ENCODE measurements at places on chromosomes 3 and 15.
A peak's percentile ranks its signal among the peaks of the same experiment; 100 is the strongest.

DNA sequence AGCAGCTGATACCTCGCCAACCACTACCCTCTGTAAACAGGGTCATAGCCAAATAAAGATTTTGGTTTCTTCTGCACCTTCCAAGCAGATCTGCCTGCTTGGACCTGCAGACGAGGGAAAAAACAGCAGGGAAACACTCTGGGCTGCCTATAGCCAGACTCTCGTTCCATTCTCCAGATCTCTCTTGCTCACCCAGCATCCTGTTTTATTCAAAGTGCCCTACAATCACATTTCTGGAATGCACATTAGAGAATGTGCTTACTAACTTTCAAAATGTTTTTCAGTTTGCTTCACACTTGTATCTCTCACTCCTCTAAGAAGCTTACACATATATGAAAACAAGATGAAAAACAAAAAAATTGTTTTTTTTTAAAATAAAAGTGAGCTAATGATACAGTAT lies 71.4 kb downstream of the MLH1 start:
- DNase-seq = no peak

DNA sequence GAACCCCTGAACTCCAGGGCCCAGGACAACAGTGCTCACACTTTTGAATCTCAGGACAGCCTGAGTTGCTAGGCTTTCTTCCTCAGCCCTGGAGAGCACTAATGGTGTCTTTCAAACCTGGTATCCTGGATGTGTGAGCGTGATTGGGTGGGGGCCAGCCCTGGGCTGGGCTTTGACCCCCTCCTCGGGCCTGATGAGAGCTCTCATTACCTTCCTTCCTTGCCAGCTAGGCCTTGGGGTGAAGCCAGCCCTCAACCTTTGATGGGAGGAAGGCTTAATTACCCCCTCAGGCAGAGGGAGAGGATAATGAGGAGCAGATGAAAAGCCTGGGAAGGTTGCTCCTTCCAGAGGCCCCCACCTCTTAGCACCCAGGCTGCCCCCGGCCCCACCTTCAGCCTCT lies 31.1 kb upstream of the INSYN1 start:
- no peak for DNase-seq

DNA sequence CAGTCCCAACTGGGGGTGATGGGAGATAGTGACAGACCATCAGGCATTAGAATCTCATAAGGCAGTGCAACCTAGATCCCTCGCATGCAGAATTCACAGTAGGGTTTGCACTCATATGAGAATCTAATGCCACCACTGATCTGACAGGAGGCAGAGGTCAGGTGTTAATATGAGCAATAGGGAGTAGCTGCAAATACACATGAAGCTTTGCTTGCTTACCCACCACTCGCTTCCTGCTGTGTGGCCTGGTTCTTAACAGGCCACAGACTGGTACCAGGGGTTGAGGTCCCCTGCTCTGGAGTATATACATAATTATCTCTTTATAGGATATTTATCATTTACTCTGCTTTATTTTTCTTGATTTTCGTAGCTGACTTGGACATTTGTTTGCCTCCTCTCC lies 36.0 kb upstream of the ZMAT3 start:
- no peak for DNase-seq

- DNase-seq = no peak
These were observed 71.8 kb downstream of the CEMIP start for GRCh38 chr15:80850941-80851451.

- peak; percentile 6 for DNase-seq
These were observed 246.5 kb upstream of the MDFIC2 start for GRCh38 chr3:70558956-70559355.

- DNase-seq = no peak
These were observed 279.0 kb downstream of the OXSM start for GRCh38 chr3:26068890-26069289.

- DNase-seq = no peak
These were observed 225 bp downstream of the RHOA start for GRCh38 chr3:49411535-49411967.

GRCh38 chr3:24496529-24497482 lies 2.2 kb upstream of the THRB start:
- DNase-seq = no peak

GRCh38 chr3:105594219-105594618 lies 227.5 kb downstream of the ALCAM start:
- no peak for DNase-seq

DNA sequence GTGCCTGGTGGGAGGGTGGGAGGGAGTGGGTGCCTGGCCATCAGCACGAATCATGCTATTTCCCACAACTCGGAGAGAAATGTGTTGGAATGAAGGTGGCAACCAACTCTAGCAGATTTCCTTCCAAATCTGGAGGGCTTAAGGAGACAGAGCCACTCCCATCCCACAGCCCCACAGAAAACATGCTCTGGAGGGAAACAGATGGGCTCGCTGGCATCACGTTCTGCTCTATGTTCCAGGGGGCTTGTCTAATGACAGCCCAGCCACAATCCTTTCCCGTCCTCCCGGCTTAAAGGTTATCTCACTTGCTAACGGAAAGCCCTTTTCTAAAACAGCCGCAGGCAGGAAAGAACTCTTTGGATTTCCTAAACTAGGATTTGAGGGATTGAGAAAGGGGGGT lies 65.3 kb downstream of the ADAMTS17 start:
- no peak for DNase-seq

DNA sequence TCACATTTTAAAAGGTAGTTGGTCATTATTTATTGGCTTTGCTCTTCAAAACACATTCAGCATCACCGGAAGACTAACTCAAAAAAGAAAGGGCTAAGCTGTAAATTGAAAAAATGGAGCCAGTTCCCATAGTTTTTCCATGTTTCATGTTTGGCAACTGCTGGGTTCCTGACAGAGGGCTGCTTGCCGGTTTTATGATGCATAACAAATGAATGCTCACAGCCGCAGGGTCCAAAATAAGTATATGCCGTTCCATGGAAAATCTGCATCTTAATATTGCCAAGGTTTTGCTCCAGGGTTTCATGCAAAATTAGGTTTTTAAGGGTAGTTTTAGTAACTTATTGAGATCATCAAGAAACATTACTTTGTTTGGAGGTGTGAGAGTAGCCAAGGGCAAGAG lies 15.8 kb downstream of the SLC12A1 start:
- DNase-seq = no peak

- peak; percentile 53 for DNase-seq
These were observed 16.5 kb downstream of the VIPR1 start for GRCh38 chr3:42518800-42519567.

DNA sequence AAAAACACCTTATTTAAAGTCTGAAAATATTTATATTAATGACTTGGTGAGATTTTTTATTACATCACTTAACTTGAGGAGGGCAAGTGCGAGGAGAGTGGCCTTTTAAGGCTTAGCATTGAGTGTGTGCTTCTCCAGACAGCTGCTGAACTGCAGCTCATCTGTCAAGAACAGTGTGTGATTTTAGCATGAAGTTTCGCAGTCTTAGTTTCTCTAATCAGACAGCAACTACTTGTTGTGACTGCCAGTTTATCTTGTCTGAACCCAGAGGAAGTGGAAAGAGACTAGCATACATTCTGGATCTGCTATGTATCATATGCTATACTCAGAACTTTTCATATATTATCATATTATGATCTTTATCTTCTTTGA lies 291.7 kb upstream of the ROPN1 start:
- no peak for DNase-seq

DNA sequence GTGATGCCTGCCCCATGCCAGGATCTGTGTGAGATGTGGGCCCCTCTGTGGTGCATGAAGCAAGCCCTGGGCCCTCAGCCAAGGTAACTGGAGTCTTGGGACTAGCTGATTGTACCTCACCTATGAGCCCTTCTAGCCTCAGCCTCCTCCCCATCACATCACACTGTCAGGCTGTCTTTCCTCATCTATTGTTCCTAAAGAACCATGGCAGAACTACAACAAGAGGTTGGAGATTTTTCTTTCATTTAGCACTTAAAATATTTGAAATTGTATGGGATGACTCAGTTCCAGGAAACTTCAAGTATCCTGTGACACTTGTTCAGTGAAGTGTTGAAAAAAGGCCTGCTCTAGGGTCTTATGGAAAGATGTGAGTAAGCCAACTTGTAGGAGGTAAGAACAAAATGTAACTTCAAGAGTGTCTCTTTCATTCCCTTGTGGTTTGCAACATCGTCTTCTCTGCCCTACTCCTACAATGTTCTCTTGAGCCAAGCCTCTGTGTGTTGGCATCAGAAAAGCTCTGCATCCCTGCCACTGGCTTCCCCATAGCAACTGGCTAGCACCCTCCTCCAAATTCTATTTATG lies 58.7 kb upstream of the TIPARP start:
- no peak for DNase-seq

GRCh38 chr3:34619990-34620389 lies 821.6 kb downstream of the PDCD6IP start:
- DNase-seq = no peak

GRCh38 chr3:13705702-13706280 lies 156.9 kb downstream of the FBLN2 start:
- no peak for DNase-seq

GRCh38 chr15:31554261-31554660 lies 227.6 kb downstream of the KLF13 start:
- DNase-seq = no peak

Data from Kasumi-1 (cell line).